ENCODE measurements at places on chromosomes 5 and 9.

DNA sequence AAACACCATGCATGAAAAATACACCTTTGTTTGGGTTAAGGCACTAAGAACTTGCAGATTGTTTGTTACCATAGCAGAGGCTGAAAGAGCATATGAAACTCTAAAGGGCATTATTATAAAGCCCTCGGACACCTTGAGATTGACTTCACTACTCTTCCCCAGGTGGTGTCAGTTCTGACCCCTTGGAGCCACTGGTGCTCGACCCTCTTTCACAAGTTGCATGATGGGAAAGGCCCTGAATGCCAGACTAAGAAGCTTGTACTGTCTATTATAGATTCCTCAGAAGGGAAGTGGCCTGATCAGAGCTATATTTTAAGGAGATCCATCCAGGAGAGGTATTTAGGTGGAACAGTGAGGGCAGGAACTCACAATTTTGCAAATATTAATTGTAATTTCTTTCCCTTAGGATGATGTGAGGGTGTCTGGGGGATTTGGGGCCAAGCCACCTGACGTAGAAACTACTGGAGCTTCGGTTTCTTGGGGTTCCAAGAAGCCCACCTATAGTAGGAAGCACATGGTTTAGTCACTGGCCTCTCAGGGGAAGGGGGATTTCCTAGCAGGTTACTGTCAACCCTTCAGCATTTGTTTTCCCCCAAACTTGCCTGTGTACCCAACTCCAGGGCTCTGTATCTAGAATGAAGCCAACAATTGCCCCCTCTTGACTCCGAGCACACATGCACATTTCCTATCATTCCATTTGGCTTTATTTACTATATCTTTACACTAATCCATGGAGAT lies 16.2 kb downstream of the FBXO10 start:
- no peak for DNase-seq

DNA sequence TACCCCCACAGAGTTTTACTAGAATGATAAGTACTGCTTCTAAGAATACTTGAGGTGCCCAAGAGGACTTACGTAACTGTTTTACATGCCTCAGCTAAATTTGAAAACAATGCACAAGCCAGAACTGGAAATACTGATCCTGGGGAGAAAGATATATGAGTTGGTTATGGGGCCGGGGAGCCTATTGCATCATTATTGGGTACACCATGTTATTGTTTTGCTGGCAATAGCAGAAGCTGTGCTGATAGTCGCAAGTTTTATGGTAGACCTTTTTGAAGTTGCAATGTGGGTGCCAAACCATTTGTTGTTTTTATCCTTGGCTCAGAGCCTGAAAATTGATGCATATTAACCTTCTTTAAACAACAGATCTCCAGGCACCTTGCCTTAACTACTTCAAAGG lies 108.4 kb upstream of the DHFR start:
- DNase-seq, result no peak

DNA sequence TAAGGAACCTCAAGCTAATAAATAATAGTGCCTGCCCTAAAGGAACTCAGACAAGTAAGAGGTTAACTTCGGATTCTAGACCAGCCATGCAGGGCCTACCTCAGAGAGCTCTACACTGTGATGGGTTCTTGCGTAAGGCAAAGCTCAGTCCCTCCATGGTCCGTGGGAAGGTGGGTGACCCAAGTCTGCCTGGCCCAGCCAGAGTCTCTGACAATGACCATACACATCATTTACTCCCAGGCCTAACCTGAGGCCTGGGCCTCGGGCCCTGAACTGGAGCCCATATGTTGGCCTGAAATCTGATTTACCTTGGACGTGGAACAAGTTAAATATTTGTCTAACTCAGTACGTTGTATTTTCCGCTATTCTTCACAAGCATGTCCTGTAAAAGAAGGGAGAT lies 55.1 kb downstream of the TMEM174 start:
- DNase-seq, result no peak

DNA sequence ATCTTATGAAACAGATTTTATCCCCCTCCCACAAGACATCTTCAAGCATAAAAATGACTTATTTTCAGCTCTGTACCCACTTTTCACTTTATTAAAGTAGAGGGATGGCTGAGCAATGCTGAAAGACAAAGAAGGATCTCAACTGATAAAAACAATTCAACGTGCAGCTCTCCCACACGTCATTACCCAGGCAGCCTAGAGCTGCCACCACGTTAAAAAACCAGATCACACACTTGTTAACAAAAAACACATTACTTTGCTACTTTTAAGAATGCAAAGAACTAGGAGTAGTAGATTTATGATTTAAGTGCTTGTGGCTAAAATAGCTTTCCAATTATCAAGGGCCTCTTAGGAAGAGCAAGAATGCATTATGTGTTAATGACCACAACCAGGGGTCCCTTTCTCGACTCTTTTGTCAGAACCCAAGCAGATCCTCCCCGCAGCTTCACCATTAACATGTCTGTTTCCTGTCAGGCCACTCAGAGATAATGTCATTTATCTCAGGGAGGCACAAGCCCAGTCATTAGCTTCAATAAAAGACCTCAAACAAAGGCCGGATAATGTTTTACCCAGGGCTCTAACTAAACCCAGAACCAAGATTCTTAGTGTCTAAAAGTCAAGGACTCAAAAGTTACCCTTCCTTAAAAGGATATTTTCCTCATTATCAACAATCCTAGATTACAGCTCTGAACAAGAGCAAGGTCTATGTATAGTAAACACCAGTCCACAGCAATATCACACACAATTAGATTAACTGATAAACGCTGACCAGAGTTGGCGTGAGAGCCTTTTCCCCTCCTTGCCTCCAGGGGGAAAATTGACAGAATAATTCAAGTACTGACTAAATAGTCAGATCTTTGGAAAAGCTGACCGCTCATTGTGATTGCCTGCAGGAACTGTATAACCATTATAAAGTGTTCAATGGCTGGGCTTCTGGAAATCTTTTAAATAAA lies 7.5 kb downstream of the ZNF608 start:
- no peak for DNase-seq

GRCh38 chr5:166618526-166618925 lies 1672.9 kb upstream of the WWC1 start:
- no peak for DNase-seq

DNA sequence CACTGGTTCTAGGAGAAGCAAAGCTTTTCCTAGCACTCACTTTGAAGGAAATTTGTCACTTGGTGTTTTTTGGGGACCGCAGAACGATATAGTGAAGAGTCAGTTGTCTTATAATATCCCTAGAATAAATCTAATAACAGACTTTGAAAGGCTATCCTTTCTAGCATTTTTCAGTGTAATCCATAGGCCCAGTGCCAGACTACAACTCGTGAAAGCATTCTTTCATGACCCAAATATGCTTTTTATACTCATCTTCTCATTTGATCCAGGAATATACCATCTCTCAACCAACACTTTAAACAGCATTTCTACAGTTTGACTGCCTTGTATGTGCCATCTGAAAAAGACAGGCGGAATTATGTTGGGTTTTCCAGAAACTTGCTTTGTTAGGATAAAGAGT lies 104.0 kb downstream of the ERCC6L2 start:
- no peak for DNase-seq

GRCh38 chr5:111478266-111478665 lies 34.1 kb downstream of the STARD4 start:
- DNase-seq, result no peak

DNA sequence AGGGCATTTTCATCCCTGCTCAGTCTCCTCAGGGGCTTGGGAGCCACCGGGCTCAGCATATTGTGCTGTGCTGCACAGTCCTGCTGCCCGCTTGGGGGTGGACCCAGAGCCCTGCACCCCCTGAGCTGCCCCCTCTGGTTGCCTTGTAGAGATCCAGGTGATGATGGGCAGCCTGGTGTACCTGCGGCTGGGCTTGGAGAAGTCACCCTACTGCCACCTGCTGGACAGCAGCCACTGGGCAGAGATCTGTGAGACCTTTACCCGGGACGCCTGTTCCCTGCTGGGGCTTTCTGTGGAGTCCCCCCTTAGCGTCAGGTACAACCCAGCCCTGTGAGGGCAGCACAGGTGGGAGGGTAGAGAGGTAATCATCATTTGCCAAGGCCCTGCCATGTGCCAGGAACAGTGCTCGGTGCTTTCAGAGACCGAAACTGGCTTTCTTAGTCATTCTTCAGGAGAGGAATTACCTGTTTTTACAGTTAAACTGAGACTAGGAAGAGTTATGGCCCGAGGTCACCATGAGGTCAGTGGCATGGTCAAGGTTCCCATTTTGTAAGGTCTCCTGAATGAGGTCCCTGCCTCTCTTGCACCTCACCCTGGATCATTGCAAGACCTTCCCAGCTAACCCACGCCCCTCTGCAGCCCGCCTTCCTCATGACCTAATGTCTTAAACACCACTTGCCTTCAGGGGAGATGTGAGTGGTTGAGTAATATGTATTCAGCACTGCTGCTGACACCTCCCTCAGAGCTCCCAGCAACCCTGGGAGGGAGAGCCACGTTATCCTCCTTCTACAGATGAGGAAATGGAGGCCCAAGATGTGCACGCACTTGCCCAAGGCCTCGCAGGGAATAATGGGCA lies 7.5 kb downstream of the NHP2 start:
- peak; percentile 26 for DNase-seq

- DNase-seq, result no peak
Measured at GRCh38 chr5:169933616-169934015, 46.7 kb downstream of the INSYN2B start.

DNA sequence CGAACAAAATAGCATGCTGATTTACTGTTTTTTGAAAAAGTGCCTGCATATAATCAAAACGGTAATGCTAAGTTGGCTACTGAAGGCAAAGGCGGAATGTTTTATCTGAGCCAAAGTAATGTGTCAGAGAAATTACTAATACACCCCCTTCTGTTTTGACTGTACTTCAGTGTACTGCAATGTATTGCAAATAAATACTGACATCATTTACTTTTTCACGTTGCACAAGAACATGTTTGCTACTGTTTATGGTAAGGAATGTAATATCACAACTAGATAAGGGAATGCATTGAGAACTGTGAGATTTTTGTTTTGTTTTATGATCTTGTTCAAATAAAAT lies 813 bp upstream of the AGTPBP1 start:
- no peak for DNase-seq

DNA sequence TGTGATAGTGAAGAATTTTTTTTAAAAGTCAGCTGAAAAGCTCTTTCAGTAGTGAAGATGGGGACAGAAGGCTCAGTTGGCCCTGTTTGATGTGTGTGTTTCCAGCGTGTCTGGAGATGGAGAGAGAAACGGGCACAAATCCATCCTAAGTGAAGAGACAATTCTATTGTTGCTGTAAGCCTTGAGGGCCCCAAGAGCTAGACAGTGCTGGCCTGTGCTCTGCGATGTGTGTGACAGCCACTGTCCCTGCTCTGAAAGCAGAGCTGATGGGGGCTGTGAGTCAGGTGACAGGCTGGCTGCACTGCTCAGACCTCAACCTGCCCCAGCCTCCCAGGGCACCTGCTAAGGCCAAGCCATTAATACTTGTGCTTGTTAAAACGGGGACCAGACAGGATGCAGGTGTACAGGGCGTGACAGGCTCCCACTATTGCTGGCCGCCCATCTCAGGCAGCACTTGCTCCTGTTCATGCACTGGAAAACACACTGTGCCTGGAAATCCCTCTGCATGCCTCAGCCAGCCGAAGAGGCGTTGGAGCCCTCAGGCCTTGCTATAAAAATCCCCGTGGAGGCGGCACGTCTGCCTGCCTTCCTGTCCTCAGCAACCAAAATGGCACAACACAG lies 44.6 kb upstream of the SEMA4D start:
- DNase-seq, result peak; percentile 80

- no peak for DNase-seq
Measured at GRCh38 chr9:17589771-17590170, 10.9 kb downstream of the SH3GL2 start.

- no peak for DNase-seq
Measured at GRCh38 chr5:1789834-1790471, 9.7 kb downstream of the MRPL36 start.

DNA sequence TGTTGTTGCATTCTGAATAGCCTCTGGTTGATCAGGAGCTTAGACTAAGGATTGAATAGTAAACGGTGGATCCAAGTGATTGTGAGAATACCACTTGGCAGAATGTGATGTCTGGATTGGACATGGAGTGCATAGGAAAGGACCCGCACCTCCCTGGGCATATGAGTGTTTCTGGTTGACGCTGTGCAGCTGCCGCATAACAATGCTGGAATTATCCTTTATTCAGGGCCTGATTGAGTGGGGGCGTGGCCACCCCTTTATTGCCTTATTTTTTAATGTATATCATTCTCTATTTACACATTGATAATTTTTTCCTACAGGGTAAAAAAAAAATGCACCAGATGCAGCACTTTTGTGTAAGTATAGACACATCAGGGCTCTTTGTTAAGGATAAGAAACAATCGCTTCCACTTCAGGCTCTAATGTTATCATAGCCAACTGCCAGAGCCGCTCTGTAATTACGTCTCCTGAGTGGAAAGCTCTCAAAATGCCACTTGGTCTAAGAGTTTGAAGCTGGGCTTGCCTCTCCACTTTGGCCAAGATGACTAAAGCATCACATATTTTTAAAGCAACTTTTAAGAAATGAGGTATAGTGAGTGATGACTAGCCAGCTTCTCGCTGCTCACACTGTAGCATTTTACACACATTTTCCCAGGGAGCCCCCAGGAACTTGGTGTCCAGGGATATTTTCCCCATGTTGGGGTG lies 5.7 kb downstream of the FGD3 start:
- DNase-seq, result no peak

GRCh38 chr5:132086277-132086794 lies 12.7 kb downstream of the CSF2 start:
- no peak for DNase-seq

- DNase-seq, result no peak
Measured at GRCh38 chr5:123087173-123088030, 1.6 kb upstream of the PRDM6 start.

- no peak for DNase-seq
Measured at GRCh38 chr9:93316726-93317494, 133.0 kb downstream of the WNK2 start.

- DNase-seq, result no peak
Measured at GRCh38 chr5:80988419-80988935, 28.3 kb downstream of the RASGRF2 start.

DNA sequence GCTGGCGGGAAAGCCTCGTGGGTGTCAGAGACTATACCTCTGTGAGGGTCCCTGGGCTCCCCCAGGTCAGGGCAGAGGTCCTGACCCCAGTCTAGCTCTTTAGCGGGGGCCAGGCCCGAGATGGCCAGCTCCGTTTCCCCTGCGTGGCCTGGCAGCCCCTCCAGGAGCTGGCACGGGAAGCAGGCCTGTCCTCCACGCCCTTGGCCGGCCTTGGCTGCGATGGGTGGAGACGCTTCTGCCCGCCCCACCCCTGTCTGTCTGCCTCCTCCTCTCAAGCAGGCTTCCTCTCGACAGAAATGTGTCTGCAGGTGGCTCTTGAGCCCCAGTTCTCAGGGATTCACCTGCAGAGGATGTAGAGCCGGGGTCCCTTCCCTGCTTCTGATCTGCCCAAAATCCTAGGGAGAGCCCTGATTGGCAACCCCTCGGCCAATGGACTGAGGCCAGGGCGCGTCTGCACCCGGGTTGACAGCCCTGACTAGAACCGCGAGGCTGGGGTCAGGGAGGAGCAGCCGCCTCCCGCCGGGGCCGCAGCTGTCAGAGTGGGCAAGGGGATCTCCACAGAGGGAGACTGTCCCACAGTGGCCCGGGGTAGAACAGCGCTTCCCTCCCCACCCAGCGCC lies 2.6 kb upstream of the GRIN1 start:
- DNase-seq, result no peak

Measured in nucleus accumbens (tissue), 56 donors.